ENCODE measurements at places on chromosomes 5 and 9.

DNA sequence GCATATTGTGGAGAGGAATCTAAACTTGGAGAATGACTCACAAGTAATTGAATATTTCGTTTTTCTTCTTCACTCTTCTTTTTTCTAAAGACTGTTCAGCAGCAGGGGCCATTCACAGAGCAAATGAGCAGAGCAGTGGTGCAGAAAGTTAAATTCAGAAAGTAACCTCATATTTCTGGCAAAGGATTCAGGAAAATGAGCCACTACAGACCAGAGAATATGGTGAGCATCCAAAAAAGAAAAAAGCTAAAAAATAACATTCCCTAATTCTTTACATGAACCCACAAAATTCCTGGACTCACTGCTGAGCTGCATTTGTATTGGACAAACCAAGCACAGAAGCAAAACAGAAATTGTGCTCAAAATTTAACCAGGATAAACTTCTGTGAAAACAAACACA is 1486.8 kb upstream of the C9orf72 start:
- DNase-seq: no peak

DNA sequence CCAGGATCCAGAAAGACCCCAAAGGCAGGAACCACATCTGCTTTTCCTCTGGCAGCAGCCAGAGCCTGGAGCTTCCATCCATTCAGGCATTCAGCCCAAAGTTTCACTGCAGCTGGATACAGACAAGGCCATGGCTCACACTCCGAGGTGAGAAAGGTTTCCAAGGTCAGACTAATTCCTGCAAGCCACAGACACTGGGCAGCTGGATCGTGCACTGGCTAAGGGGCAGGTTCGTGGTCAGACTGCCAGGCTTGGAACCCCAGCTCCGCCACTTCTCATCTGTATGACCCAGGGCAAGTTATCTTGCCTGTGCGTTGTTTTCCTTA is 36.9 kb downstream of the SPOCK1 start:
- DNase-seq: no peak

DNA sequence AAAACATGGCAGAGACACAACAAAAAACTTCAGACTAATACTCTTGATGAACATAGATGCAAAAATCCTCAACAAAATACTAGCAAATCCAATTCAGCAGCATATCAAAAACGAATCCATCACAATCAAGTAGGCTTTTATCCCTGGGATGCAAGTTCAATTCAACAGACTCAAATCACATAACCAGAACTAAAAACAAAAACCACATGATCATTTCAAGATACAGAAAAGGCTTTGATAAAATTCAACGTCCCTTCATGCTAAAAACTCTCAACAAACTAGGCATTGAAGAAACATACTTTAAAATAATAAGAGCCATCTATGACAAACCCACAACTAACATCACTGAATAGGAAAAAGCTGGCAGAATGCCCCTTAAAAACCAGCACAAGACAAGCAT is 93.6 kb downstream of the TUSC1 start:
- no peak for DNase-seq

- DNase-seq: no peak
Observed at GRCh38 chr5:166961028-166961427, 1330.4 kb upstream of the WWC1 start.

DNA sequence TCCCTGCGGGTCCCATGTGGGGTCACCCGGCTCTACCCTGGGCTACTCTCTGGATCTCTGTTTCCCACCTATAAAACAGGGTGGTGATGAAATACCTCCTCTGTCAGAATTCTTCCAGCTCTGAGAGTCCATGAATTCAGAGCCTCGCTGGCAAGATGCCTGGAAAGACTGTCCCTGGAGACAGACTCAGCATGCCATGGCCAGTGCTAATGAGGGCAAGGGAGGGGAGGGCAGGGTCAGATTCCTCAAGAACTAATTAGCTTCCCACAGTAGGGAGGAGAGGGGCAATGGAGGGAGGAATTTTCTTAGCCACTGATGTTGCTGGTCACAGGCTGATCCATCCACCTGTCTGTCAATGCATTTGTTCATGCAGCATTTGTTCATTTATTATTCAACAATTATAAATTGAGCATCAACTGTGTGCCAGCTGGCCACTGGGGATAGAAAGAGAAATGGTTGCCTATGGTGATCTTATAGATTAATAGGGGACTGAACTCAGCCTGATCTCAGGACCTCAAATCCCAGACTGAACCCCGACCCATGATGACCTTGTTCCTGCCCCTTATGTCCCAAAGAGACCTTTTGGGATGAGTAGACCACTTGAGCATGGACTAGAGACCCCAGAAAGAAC is 4.7 kb downstream of the SYNPO start:
- no peak for DNase-seq
